ENCODE measurements at places on chromosomes 3 and 15.

GRCh38 chr3:9067352-9067975 is 104.2 kb upstream of the RAD18 start:
- DNase-seq, result no peak

- DNase-seq, result no peak
Measured at GRCh38 chr3:69214241-69214640, 91.8 kb upstream of the LMOD3 start.

GRCh38 chr3:178284181-178284580 is 252.1 kb upstream of the KCNMB2 start:
- no peak for DNase-seq

DNA sequence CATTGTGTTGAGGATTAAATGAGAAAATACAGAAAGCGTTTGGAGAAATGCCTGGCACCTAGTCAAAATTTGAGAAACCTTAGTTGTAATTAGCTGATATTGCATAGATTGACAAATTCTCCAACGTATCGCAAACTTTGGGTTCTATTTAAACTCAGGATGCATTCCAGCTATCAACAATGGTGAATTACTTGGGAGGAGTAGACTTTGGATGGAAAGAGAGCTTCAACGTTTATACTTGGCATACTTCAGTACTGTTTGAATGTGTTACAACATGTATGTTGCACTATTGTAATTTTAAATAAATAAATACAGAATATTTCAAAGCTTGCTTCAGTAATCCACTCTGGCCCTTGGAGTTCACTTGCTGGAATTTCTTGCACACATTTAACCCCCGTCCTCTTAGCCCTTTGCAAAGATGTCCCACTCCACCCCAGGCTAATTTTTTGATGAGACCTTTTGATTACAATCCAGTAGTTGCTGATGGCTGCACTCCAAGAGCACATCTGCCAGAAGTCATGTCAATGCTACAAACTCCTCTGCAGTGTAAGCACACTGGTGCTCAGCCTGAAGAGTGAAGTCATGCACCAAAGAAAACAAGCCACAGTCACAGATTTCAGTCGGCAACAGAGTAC is 4.7 kb upstream of the DIS3L start:
- DNase-seq, result no peak

GRCh38 chr3:923161-923910 is 169.5 kb upstream of the CNTN6 start:
- DNase-seq, result no peak

DNA sequence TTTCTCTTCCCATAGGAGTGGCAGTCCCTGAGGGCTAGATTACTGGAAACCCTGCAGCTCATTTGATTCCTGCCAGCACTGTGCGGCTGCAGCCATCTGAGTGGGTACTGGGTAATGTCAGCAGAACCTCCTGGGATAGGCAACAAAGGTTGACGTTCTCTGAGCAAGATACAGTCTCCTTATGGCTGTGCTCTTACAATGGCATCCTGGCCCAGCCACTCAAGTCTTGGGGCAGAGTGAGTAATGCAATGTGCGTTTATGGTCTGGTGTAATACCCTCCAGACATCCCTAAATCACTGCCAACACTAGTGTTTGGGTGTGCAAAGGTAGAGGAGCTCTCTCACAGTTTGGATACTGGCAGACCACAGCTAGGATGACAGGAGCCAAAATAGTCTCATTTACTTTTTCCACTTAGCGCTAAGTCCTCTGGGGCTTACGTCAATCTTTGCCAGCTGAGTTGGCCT is 775.8 kb downstream of the ZNF385D start:
- DNase-seq, result no peak

DNA sequence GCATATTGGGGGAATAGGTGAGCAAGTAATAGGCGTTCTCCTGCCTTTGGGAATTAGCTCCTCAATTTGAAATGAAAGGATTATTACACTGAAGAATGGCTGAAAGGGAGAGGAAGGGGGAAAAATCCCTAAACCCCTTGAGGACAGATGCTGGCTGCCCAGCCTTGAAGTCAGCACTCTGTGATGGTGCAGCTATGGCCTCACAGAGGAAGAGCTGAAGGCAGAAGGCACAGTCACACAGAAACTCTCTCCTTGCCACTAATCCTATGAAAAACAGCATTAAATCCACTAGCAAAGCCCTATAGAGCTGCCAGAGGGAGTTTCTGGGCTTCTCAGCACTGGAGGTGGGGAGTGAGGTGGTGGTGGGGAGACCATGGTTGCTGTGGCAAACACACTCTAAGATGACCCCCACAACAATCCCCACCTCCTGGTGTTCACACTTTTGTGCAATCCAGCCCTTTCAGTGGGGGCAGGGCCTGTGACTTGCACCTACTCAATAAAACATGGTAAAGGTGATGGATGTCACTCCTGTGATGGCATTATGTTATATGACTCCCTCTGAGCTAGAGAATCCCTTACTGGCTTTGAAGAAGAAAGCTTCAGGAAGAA is 101.2 kb downstream of the RFTN1 start:
- DNase-seq, result no peak

DNA sequence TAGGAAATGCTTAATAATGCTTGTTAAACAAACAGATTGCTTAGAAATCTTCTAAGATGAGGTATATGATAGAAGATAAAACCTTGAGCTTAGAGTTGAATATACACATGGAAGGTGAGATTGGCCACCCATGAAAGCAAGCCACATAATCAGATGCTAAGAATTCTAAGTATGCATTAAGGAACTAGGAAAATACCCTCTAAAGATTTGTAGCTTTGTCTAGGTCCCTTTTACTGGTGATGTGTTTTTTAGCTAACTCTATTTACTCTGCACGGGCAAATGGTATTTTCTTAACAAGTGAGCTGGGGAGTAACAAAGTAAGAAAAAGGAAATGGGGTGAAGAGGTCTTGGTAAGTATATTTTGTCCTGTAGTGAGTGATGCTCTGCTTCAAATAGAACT is 310.3 kb downstream of the OXSM start:
- DNase-seq, result no peak

DNA sequence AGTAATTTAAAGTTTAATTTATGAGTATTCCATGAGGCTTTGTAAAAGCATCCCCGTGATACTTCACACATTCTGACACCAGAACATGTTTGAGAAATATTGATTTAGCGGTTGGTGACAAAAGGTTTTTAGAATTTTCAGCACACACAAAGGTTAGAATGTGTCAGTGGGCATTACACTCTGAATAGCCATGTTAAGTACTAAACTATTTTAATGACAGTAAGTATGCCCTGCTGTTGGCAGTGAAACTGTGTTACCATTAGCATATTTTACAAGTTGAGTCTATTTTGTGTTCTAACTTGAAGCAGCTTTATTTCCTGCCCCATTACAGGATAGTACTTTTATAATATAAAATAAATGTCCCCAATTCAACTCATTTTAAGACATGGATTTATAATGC is 66.5 kb downstream of the ADAMTSL3 start:
- no peak for DNase-seq

- DNase-seq, result no peak
Measured at GRCh38 chr3:164196477-164196876, 881.8 kb downstream of the SI start.

GRCh38 chr3:103057003-103057402 is 622.2 kb downstream of the ZPLD1 start:
- DNase-seq, result no peak

DNA sequence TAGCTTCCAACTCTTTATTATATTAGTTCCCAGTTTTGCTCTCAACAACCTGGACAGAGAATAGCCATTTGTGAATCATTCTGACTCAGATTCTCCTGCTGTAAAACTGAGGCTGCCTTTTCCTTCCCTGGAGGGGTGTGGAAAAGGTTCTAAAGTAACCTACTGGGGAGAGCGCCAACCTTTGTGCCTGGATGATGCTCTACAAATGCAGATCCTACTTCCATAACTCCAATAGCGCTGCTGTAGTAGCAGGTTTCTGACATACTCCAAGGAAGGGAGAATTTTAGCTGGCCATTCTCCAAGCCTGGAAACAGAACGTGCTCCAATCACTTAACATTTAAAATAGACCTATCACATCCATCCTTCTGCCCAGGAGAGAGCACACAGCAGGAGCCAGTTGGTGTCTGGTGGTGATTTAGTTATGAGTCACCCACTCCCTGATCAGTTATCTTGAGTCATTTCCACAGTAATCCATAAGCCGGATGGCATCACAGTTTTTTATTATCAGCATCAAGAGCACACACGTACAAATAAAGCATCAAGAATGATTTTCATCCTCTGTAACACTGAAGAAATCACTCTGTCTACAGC is 38.3 kb downstream of the MYH15 start:
- DNase-seq, result no peak

DNA sequence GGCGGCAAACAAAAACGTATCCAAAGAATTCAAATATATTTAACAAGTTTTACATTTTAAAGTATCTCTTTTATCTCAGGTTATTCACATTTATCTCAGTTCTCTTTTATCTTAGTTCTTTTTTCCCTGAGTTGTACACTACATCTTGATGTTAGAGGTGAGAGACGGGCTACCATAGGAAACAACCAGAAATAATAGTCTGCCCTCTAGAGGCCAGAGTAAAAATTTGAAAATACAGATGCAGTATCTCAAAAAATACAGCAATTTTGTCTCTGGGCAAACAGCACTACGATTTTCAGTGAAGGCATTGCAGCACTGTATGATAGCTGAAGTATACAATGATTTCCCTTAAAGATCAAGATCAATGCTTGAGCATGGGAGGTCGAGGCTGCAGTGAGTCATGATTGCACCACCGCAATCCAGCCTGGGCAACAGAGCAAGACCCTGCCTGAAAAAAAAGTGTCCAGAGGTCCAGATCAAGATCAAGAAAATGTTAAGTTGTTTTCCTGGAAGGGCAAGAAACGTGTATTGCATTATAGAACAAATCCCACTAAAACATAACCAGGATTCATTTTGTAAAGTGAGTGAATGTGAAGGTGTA is 82.6 kb upstream of the ATP11B start:
- no peak for DNase-seq

GRCh38 chr3:31724651-31725050 is 191.9 kb downstream of the STT3B start:
- DNase-seq, result no peak

Measured in activated CD4-positive, alpha-beta T cell treated with anti-CD3 and anti-CD28 coated beads for 1 hour (primary cell).